ENCODE measurements at places on chromosomes 6 and 20.

DNA sequence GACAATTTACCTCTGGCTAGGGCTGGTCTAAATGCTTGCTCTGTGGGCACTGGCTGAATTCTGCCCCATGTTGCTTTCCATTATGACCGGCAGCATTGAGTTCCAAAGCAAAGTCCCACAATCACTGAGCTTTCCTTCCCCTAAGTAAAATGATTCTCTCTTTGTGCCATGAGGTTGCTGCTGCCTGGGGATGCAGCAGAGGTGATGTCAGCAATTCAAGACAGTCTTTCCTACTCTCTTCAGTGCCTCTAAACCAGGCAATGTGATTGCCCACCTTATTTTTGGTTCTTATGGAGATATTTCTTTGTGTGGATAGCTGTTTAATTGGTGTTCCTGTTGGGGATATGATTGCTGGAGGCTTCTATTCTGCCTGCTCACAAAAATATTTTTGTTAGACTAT, 1043.9 kb upstream of the EPHA7 start:
- DNase-seq: no peak

- no peak for DNase-seq
Measured at GRCh38 chr6:168374051-168374502, 54.5 kb upstream of the DACT2 start.

GRCh38 chr6:136795386-136795785, 3.1 kb upstream of the MAP3K5 start:
- no peak for DNase-seq

- DNase-seq: no peak
Measured at GRCh38 chr6:2173203-2173961, 72.0 kb downstream of the GMDS start.

- no peak for DNase-seq
Measured at GRCh38 chr20:36314734-36315544, 8.8 kb downstream of the DLGAP4 start.

DNA sequence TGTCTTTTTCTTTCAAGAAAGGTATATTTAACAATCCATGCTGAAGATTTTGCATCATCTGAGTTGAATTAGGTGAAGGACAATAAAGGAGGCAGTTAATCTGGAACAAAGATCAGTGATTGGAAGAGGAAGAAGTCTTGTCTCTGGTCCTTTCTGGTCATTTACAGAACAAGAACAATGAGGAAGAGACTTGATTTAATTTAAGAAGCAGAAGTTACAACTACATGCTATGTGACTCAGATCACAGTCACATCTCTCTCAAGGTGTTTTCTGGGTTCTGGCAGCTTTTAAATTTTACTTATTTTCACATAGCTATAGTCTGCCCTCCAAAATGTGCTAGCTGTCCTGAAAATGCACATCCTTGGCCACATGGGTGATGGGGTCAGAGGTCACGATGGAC, 53.5 kb upstream of the DEK start:
- DNase-seq: no peak

- no peak for DNase-seq
Measured at GRCh38 chr6:141752677-141753076, 380.0 kb upstream of the GJE1 start.
